Testis (tissue), 5 donors: ENCODE measurements at places on chromosomes 5 and 9. TPM values are rescaled to one million over a fixed set of nuclear protein-coding genes. Genes with fewer than 3 reads are reported as not detected.

GRCh38 chr9:3526997-3527940, 1.5 kb upstream of the RFX3 start:
- no peak for DNase-seq

GRCh38 chr5:402615-403359, 40.2 kb upstream of the EXOC3 start:
- no peak for DNase-seq

DNA sequence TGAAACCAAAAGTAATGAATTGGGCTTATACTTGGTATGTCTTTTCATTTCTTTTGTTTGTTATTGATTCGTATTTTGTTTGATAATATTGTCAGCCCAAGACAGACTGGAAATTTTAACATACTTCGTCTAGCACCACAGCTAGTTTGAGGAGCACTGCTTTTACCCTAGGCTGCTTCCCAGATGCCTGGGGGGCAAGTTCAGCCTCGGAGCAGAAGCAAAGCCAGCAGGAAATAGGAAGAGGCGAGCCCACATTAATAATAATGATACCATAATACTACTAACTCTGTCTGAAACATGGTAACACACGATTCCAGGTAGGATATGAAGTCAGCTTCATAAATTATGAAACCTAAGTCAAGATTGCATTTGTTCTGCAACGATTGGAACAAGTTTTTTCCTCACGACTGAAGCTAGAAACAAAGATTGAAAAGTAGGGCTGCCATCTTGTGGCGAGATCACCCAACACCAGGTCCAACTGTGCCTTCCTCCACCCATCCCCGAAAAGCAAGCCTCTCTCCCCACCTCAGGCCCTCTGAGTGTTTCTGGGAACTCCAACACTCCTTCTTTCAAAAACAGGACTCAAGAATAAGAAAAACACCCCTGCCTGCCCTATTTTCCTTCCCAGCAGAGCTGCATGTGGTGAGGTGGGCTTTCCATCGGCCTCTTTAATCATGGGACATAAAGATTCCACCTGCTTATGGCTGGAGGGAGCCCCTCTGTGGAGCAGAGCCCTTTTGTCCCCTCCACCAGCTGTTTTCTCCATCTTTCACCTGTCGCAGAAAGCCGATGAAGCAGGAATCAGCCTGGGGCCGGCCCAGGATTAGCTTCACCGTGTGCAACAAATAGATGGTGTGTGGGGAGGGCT, 236.4 kb downstream of the CAAP1 start:
- peak; percentile 41 for DNase-seq

DNA sequence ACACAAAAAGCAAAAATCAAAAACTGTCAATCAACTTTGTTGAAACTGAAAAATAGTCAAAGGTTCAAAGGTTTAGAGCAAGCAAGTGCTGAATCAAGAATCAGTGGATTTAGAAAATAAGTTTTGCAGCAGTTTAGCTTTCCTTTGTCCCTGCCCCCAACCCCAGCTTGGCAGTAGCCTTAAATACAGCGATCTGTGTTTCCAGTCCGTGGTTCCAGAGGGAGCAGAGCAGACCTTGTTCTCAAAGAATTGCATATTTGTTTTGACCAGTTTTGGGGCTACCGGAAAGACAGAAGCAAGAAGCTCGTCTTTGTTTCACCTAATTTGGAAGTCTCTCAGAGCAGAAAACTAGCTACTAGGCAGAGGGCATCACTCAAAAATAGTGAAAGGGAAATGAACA, 57.2 kb upstream of the PRDM9 start:
- DNase-seq: no peak

DNA sequence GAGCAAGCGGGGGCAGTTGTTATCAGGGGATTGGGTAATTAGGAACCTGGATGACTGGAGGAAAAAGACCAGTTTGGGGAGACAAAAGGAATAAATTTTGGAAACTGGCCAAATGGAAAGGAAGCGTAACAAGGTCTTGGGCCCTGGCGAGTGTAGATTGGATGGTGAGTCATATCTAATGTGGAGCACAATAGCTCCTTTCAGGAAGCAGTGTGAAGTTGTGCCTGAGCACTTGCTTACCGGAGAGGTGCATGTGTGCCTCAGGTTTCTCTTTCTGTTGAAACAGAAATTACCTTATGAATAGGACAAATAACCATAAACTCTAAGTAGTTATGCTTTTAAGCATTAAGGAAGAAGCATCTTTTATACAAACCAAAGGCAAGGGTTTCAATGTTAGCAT, 176.4 kb downstream of the KIF4B start:
- no peak for DNase-seq

The PLAC8L1 gene
- 4.4 TPM for total RNA-seq

- DNase-seq: no peak
Measured at GRCh38 chr9:89474939-89475338, 23.0 kb downstream of the SEMA4D start.
